ENCODE measurements at places on chromosomes 7 and 10.

DNA sequence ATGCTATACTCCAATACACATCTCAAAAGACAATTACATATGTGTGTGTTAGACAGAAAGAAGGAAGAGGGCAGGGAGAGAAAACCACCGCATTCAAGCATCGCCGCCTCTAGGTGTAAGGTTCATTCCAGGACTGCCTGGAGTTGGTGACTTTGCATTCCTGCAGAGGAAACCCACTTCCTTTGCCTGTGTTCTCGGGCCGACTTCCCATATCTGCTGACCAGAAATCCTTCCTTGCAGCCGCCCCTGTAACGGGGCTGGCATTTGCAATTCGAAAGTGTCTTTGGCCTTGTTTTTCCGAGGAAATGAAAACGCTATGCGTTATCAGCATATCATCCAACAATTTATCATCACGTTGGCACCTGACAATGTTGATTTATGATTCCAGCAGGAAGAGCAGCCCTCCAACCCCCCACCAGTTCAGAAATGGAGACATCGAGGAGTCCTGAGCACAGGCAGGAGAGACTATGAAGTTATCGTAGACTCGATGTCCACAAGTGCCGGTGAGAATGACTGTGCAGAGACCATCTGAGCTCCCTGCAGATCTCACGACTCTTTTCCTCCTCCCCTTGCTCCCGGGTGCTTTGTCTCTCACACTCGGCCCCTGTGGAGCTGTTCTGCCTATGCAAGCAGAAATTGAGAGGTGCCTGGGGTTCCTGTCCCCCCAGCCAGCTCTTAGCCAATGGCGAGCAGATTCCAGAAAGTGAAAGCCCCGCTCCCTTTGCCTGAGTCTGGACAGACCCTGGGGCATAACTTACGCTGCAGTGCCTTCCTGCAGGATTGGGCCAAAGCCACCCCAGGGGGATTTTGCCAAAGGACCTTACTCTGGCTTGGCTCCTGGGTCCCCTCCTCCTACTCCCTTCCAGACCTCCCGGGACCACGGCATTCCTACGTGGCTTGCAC lies 68.9 kb upstream of the FOXK1 start:
- no peak for DNase-seq

- DNase-seq, result no peak
Measured at GRCh38 chr10:22638863-22639262, 75.5 kb downstream of the PIP4K2A start.

DNA sequence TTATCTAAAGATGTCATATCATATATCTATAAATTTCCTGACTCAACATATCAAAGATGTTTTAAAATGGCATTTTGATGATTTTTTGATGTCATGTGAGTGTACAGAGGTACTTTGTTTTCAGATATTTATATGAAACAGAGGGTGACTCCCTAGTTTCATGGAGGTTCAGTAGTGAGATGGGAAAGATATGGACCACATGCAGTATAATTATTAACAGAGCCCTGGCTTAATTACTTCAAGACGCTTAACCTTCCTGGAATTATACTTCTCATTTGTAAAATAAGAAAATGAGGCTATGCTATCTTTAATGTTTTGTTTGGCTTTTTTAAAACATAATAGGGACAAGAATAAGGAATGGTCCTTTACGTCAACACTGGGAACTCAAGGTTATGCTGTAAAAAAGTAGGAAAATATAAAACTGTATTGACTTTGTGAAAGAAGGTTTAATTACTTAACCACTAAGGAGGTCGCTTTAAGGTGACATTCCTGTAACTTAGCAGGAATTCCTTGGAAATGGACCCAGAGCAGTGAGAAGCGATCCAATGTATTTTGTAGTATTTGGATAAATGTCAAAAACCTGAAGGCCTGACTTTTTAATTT lies 821.0 kb upstream of the IGFBP3 start:
- no peak for DNase-seq

- DNase-seq, result no peak
Measured at GRCh38 chr7:69714886-69715576, 116.8 kb downstream of the AUTS2 start.

- DNase-seq, result no peak
Measured at GRCh38 chr10:127892743-127893142, at the start of gene CLRN3. Gene CLRN3, minus strand, starts transcription at chr10:127892941. Its CDS starts 157 bp downstream, at chr10:127892784.

GRCh38 chr10:102499356-102499755 lies 3.2 kb downstream of the ACTR1A start:
- no peak for DNase-seq

DNA sequence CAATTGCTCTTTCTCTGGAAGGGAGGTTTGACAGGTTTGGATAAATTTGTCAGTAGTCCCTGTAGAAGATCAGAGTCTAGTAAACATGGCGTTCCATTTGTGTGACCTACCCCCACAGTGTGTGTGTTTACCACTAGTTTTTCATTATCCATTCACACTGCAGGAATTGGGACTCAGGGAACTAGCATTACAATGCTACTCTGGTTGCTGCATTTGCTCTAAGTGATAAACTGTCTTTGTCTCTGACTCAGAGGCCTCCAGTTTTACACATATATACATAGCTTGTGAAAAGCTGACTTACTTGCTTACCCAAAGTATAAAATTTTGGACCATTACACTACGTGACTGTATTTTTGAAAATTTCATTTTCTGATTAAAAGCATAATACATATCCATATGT lies 1604.0 kb downstream of the REEP3 start:
- no peak for DNase-seq

- DNase-seq, result no peak
Measured at GRCh38 chr10:128498746-128499145, 372.5 kb upstream of the MKI67 start.

DNA sequence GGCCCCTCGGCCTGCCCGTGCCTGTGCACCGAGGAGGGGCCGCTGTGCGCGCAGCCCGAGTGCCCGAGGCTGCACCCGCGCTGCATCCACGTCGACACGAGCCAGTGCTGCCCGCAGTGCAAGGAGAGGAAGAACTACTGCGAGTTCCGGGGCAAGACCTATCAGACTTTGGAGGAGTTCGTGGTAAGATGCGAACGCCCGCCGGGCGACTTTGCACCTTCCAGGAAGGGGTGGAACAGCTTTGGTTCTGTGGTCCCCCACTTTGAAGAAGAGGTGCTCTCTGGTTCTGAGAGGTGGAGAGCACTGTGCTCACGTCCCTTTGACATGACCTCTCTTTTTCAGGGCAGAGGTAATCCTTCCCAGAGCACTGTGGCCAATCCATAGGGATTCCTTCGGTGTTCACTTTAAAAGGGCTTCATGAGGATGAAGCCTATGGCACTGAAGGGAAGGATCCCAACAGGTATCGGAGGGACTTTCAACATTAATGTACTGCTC lies 2.6 kb downstream of the VWC2 start:
- DNase-seq, result no peak

DNA sequence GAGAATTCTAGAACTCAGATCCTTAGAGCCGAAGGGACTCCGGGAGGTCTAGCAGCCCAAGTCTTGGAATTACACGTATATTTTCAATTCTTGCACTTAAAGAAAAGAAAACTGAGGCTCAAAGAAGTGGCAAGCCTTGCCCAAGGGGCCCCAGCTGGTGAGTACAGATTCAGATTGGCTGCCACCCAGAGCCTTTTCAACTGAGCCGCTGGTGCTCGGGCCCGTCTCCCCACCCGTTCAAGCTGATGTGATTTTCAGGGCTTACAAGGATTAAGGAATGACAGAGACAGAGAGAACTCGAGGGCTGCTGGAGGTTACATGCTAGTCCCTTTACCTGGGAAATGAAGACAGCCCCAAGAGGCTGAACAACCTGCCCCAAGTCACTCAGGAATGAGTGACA lies 117.8 kb downstream of the ABLIM1 start:
- no peak for DNase-seq

DNA sequence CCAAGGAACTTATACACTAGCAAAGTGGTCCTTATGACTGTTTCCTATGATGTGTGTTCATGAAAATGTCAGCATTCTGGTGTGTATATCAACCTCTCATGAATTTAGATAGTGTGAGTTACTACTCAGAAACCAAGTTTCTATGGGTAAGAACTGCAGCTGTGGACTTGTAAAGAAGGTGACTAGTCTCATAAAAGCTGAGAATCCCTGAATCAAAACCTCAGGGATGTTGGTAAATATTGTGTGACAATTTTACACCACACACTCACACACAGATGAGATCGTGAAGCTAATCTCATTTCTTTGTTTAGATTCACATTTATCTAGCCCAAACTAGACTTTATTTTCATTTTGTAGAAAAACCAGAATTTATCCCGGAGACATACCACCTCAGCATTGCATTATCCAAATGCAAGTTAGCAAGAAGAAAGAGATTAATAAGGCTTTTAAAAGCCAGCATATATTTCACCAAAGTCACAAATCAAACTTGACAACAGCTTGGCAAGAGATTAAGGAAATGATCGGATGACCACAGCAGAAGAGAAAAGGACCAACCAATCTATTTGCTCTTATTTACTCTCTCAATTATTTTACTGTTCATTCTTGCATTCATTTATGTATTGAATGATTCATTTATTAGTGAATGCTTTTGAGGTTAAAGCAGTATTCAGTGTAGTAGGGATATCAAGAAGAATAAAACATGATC lies 92.9 kb downstream of the PLXDC2 start:
- no peak for DNase-seq

GRCh38 chr10:23608926-23609325 lies 170.1 kb downstream of the OTUD1 start:
- no peak for DNase-seq

- DNase-seq, result no peak
Measured at GRCh38 chr7:66771795-66772194, 31.3 kb downstream of the RABGEF1 start.

- no peak for DNase-seq
Measured at GRCh38 chr7:13442226-13442625, 547.2 kb downstream of the ETV1 start.

DNA sequence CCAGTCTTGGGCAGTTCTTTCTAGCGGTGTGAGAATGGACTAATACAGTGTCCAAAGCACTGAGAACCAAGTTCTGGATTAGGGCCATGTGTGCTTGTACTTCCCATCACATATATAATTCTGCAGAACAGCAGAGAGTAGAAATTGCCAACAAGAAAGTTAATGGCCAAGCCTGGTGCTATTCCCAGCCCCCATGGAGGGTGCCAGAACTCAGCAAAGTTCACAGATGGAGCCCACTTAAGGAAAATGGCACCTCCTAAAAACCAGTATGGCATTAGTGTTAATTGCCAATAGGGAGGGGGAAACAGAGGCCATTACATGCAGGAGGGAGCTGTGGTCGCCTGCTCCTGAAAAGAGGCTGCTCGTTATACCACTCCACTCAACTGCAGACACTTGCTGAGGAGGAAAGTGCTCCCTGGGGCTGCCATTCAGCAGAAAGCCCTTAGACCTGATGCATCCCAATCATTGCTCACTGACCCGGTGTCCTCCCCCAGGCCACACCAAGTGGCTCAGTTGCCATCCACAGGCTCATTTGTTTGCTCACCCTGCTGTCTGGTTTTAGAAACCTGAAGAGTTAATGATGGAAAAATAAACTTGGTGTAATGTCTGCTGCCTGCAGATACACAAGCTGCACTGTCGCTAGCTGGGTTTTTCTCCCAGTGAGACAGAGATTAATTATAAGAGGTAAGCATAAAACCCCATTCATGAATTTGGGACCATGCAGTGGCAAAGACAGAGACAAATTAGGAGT lies 280.6 kb downstream of the GFRA1 start:
- DNase-seq, result no peak

GRCh38 chr7:69871886-69872569 lies 273.8 kb downstream of the AUTS2 start:
- no peak for DNase-seq

DNA sequence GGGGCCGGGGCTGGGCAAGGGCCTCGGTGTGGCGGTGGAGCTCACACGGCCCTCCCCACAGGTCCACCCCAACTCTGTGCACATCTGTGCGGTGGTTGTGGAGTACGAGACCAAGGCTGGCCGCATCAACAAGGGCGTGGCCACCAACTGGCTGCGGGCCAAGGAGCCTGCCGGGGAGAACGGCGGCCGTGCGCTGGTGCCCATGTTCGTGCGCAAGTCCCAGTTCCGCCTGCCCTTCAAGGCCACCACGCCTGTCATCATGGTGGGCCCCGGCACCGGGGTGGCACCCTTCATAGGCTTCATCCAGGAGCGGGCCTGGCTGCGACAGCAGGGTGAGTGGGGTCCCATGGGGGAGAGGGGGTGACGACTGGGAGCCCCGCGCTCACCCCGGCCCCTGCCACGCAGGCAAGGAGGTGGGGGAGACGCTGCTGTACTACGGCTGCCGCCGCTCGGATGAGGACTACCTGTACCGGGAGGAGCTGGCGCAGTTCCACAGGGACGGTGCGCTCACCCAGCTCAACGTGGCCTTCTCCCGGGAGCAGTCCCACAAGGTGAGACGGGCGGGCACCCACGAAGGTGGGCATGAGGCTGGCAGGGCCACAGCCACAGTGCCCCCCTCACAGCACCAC lies 8.8 kb downstream of the TMEM120A start:
- no peak for DNase-seq

GRCh38 chr10:59838085-59838789 lies 68.1 kb downstream of the CCDC6 start:
- no peak for DNase-seq

DNA sequence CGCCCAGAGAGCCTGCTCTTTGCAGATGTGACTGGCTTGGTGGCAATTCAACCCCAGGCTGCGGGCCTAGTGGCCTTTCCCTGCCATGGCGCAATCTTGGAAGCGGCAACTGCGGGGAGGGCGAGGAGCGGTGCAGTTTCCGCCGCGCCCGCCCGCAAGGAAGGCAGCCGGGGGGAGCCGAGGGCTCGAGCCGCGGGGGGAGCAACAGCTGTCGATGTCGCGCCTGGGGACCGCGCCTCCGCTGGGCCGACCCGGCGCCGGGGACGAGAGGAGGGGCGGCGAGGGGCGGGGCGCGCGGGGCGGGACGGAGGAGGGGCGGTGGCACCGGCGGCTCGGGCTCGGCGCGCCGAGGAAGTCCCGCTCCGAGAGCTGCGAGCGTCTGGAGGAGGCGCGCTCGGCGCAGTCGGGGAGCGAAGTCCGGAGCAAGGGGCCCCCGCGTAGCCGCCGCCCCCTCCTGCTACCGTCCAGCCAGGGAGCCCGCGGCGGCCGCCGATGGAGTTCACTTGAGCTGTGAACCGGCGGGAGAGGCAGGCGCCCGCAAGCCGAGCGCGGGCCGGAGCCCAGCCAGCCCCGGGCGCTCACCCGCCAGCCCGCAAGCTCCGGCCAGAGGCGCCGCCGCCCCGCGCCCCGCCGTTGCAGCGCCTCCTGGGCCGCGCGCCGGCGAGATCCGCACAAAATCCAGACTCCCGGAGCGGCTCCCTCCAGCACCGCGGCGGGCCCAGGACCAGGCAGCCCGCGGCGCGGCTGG lies 438.1 kb upstream of the GALNT17 start:
- DNase-seq, result peak; percentile 63

- no peak for DNase-seq
Measured at GRCh38 chr7:107173191-107173590, 4.4 kb downstream of the HBP1 start.

DNA sequence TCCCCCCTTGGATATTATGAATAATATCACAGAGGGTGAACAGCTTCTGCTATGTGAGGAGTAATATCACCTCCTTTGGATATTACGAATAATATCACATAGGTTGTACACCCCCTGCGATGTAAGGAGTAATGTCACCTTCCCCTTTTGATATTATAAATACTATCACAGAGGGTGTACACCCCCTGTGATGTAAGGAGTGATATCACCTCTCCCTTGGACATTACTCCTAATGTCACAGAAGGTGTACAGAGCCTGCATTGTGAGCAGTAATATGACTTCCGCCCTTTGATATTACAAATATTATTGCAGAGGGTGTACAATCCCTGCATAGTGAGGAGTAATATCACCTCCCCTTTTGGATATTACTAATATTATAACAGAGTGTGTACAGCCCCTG lies 9.2 kb upstream of the TMEM225B start:
- DNase-seq, result no peak
